ENCODE measurements at places on chromosomes 7 and 10.
A peak's percentile ranks its signal among the peaks of the same experiment; 100 is the strongest.

GRCh38 chr7:111103136-111103535, 12.2 kb downstream of the LRRN3 start:
- no peak for ATAC-seq

DNA sequence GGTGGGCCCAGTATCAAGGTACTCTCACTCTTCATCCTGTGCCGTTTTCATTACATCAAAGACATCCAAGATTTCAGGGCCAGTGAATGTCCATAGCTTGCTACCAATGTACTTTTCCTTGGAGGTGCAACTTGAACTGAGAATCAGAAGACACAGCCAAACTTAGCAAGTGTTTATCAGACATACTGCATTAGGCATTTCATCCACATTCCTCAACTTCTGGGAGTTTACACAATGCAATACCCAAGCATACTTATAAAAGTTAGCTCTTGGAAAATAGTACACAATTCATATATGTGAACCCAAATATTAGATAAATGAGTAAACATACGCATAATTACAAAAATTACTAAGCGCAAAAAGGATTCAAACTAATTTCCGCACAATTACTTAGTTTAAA, 216.3 kb upstream of the RHOBTB1 start:
- ATAC-seq, result no peak

- ATAC-seq, result no peak
Observed at GRCh38 chr10:5545778-5546710, 21.3 kb downstream of the CALML3 start.

- no peak for ATAC-seq
Observed at GRCh38 chr7:44348851-44349781, 23.7 kb upstream of the CAMK2B start.

- no peak for ATAC-seq
Observed at GRCh38 chr10:131186547-131187253, 124.8 kb downstream of the TCERG1L start.

GRCh38 chr10:99365736-99366135, 36.6 kb downstream of the CNNM1 start:
- no peak for ATAC-seq

DNA sequence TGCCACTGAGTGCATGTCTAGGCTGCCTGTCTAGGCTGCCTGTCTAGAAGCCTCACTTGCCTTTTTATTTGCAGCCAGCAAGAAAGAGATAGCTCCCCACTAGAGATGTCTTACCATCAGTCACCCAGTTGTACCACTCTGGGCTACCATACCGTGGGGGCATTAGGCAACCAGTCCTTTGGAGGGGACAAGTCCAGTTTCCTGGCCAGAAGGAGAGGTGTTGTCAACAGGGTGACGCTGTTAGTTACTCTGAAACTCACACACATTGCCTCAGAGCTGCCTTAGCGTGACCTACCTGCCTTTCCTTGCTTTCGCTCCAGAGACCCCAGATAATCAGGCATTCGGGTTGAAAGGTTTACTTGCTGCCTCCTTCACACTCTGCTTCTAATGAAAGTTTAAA, 155.4 kb downstream of the CELF2 start:
- no peak for ATAC-seq

DNA sequence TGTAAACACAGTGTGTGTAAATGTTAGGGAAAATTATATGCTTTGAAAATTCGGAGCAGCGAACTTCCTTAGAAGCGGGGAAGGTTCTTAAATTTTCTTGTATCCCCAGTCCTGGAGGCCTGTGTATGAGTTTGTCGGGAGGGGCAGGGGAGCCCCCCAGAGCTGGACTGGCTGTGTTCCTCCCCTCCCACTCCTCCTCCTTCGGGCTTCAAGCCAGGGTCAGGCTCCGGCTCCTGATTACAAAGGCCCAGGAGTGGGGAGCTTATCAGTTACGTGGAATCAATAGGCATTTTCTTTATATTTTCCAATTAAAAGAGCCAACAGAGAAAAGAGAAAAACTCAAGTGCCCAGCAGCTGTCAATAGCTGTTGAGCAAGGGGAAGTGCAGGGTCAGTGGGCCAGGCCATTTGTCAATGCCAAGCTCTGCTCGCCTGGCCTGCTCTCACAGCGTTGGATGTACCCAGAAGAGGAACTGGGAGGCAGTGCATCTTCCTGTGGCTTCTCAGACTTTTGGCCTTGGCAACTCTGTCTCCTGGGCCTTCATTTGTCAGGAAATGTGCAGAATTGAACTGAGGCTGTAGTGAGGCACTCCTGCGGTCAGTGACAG, 156.9 kb upstream of the PCBD1 start:
- ATAC-seq, result no peak

DNA sequence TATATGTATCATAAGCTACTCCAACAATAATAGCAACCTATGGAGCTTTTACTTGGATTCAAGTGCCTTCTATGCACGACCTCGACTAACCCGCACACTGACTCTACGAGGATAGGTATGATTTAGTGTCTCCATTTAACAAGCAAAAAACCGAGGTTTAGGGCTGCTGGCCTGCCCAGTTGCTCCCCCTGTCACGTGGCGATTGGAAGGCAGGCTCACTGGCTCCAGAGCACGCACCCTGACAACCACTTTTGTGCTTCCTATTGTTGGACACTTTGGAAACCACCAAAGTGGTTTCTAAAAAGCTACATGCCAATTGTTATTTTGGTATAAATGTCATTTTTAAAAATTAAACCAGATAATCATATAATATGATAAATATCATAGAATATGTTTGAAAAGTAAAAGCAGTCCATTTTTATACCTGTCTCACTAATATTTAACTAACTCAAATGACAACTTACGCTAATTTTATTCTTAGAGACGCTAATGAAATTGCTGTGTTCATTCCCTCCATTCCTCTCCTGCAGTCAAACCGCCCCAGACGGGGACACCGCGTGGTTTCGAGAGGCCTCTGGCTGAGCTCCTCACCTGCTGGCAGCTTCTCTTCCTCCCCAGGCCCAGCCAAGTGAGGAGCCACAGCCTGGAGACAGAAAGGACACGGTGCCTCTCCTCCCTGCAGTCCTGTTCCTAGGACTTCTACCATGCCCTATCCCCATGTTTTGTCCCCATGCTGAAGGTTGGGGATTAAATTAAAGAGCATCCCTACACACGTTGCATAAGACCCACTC, 22.2 kb upstream of the RHEB start:
- ATAC-seq, result no peak

DNA sequence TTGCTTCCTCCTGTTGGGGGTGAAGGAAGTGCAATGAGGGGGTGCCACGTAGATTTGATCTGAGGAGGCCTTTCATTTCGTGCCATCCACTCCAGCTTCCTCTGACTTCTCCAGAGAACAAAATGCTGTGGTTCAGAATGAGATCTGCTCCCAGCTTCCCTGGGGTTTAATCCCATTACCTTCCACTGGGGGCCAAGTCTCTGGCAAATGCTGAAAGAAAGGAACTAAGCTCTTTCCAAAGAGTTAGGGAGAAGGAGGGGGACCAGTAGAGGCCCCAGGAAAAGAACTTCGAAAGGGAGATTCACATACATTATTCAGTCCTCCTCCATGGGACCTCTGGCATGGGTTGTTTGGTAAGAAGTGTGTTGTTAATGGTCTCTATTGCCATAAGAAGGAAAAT, 727.0 kb downstream of the TYW1 start:
- ATAC-seq, result no peak

DNA sequence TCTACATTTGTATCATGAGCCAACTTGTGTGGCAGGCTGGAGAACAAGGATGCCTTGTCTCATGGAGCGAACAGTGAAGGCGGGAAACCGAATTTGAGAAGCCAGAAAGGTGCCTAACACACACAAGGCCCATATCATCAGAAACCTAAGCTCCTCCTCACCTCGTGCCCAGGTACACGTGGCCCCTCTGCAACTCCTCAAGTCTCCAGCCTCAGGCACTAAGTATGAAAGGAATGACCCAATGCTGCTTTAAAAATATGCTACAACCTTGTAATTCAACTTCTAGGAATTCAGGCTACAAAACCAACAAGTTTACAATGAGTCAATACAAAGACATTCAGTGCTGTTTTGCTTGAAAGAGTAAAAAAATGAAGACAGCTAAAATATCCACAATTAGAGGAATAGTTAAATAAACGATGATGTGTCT, 95.7 kb downstream of the CDK6 start:
- no peak for ATAC-seq

DNA sequence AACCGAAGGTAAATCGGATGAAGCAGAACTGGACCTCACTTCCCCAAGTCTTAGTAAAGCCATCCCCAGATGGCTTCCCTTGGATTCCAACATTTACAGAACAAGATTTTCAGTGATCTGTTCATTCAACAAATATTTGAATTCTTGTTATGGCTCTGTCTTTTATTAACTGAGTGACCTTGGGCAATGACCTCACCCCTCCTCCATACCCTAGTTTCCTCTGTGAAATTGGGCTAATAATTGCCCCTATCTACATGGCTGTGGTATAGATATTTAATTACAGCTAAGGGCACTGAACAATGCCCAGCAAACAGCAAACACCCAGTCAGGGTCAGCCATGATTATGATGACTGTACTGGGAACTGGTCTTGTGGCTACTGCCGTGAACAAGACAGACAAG, 19.1 kb downstream of the TECTB start:
- no peak for ATAC-seq

GRCh38 chr7:2809903-2810625, 34.0 kb downstream of the GNA12 start:
- ATAC-seq, result no peak

DNA sequence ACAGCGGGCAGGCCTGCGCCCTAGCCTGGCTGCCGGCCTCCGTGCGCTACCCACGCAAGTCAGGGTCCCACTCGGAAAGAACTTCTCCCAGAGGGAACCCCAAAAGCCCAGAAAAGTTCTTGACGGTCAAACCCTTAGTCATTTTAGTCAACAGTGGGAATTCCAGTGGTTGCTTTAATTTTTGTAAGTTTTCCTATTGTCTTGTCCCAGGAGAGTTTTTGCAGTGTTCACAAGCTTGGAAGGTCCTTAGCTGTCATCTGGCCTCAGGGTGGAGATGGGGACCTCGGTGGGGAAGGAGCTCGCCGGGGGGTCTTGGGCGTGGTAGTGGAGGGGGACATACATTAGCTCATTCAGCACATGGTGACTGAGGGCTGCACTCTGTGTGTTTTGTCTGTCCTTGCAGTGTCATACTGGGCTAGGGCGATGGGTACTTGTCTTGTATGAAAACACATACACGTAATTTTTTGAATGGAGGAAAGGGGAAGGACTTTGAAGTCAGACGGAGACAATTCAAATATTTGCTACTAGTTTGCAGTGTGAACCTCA, 736 bp downstream of the MINDY4 start:
- ATAC-seq, result no peak

DNA sequence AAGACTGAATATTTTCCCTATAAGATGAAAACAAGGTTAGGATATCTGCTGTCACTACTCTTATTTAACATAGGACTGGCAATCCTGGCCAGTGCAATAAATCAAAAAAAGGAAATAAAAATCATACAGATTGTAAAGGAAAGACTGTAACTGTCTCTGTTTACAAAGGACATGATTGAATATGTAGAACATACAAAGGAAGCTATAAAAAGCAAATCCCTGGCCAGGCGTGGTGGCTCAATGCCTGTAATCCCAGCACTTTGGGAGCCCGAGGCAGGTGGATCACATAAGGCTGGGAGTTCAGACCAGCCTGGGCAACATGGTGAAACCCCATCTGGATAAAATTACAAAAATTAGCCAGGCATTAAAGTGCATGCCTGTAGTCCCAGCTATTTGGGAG, 15.8 kb downstream of the ZNF485 start:
- no peak for ATAC-seq

DNA sequence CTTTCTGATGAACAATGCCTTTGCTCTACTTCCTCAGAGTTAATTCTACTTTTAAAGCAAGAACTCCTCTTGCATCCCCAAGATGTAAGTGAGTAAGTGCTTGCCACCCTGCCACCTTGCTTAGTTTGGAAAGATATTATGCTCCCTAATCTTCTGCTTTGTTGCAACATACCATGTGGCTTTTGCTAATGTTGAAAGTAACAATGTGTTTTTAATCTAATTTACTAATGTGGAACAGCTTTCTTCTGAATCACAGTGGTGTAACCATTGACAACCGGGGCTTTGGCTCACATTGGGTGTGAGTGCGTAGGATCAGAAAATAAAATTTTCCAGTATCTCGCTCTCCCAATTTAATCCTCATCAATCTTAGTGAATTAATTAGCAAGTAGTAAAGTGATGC, 254.1 kb upstream of the PTER start:
- ATAC-seq, result peak; percentile 46

- ATAC-seq, result no peak
Observed at GRCh38 chr7:134705716-134706115, 59.1 kb downstream of the BPGM start.

GRCh38 chr7:105760551-105761447, 115.6 kb downstream of the ATXN7L1 start:
- ATAC-seq, result no peak

GRCh38 chr7:108613147-108613948, 43.7 kb downstream of the DNAJB9 start:
- no peak for ATAC-seq

DNA sequence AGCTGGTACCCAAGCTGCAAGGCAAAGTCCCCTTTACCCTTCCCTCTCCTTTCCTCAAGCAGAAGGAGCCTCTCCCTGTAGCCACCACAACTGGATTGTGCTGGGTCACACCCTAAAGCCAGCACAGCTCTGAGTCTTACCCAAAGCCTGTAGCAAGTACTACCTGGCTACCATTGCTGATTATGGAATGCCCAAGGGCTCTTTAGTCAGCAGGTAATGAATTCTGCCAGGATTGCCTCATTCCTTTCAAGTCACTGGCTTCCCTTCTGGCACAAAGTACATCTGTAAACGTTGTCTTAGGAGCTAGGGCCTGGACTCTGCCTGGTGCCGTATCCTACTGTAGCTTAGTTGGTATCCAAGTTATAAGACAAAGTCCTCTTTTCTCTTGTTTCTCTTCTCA, 52.0 kb downstream of the FAS start:
- no peak for ATAC-seq

GRCh38 chr10:19014034-19014433, 34.6 kb upstream of the MALRD1 start:
- no peak for ATAC-seq

- ATAC-seq, result no peak
Observed at GRCh38 chr7:146486519-146486918, 369.9 kb downstream of the CNTNAP2 start.

DNA sequence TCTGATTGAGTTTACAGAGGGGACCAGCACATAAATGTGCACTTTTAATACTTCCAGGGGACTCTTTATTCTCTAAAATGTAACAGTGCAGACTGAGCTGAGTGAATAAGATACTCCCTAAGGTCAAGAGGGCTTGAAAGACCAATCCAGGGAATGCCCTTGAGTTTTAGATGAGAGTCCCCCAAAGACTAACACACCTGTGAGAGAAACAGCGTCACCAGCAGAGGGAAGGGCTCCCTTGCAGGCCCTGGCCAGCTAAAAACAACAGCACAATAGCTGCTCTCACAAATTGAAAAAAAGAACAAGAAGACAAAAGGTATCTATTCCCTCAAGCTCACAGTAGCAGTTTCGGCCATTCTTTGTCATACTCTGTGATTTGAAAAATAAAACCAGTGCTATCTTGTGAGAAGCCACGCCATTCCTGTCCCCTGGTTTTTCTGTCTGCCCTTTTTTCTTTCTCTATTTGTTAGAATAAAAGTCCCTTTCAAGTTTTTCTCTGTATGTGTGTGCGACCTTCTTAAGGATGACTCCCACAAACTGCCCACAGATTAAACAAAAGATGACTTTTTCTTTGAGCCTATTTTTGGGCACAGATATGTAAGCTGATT, 230.4 kb upstream of the BMPER start:
- no peak for ATAC-seq

Measured in gastroesophageal sphincter (tissue), 4 donors.